ENCODE measurements at places on chromosomes 12 and 14.

GRCh38 chr14:56569174-56569573 lies 10.4 kb upstream of the TMEM260 start:
- no peak for DNase-seq

DNA sequence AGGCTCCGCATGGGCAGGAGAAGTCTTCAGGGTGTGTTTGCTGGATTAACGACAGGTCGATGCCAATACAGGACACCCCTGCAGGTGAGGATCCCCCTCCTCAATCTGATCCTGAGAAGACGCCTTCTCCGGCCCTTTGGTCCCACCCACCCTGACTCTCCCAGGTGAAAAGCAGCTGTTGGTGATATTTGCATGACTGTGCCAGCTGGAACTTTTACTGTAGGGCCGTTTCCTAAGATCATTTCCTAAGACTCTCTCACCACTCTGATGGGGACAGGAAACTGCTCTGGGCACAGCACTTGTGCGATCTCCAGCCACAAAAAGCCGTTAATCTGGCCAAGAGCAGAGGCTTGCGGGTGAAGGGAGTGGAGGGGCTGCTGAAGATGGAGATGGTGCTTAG lies 16.8 kb upstream of the EIF5 start:
- DNase-seq = no peak

GRCh38 chr14:75295491-75296345 lies 17.1 kb downstream of the FOS start:
- DNase-seq = peak; percentile 91

DNA sequence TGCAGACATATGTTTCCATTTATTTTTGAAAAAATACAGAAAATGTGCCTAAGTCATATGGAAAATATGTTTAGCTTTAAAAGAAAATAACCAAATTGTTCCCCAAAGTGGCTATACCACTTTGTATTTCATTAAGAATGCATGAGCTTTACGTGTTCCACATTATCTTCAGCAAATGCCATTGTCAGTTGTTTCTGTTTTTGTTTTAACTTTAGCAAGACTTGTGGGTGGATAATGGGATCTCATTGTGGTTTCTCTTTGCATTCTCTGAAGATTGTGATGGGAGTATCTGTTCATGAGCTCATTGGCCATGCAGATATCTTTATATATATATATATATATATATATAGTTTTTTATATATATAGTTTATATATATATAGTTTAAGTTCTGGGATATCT lies 181.5 kb downstream of the CCER1 start:
- no peak for DNase-seq

GRCh38 chr12:1855241-1855640 lies 34.9 kb downstream of the LRTM2 start:
- no peak for DNase-seq

GRCh38 chr14:43540948-43541347 lies 966.1 kb downstream of the FSCB start:
- no peak for DNase-seq

- DNase-seq = no peak
Observed at GRCh38 chr12:77062846-77063461, 2.4 kb downstream of the E2F7 start.

GRCh38 chr12:28374556-28374955 lies 184.3 kb downstream of the CCDC91 start:
- no peak for DNase-seq

All from activated CD8-positive, alpha-beta memory T cell treated with anti-CD3 and anti-CD28 coated beads for 24 hours (primary cell).